ENCODE measurements at places on chromosomes 5 and 9.

- DNase-seq = no peak
These were observed 57.0 kb downstream of the PDE8B start for GRCh38 chr5:77267496-77267895.

GRCh38 chr5:39680213-39680612 lies 255.4 kb upstream of the DAB2 start:
- DNase-seq = no peak

- no peak for DNase-seq
These were observed 54.7 kb upstream of the UBAC1 start for GRCh38 chr9:136015656-136016571.

GRCh38 chr5:18323891-18324290 lies 689.6 kb downstream of the TAF11L14 start:
- no peak for DNase-seq

GRCh38 chr5:131709043-131709442 lies 74.0 kb upstream of the RAPGEF6 start:
- no peak for DNase-seq

GRCh38 chr9:97534961-97535594 lies 33.6 kb downstream of the TMOD1 start:
- no peak for DNase-seq

DNA sequence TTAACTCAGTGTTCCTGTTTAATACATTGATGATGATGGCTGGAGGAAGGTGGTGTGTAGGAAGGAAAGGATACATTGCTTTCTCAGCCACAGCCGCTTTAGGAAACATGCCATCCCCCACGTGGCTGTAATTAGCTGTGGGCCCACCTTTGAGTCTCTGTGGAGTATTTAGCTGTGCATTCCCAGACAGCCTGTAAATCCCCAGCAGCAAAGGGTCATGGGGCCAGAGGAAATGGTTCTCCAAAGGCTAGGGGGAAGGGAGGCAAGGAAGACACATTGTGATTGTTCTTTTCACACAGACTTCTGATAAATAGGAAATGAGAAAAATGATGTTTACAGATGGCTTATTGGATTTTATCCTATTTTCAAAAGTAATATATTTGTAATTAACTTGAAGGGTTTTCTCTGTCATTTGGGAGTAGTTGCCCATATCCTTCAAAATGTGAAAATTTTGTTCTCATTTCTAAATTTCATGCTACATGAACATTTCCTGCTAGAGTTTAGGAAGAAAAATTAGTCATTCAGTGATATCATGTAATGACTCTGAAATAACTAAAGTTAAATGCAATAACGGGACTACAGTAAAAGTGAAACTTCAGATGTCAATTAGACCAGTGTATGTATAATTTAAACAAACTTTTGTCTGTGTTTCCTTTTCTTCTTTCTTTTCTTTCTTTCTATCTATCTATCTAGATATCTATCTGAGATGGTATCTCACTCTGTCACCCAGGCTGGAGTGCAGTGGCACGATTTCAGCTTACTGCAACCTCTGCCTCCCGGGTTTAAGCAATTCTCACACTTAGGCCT lies 24.3 kb upstream of the F2R start:
- no peak for DNase-seq

DNA sequence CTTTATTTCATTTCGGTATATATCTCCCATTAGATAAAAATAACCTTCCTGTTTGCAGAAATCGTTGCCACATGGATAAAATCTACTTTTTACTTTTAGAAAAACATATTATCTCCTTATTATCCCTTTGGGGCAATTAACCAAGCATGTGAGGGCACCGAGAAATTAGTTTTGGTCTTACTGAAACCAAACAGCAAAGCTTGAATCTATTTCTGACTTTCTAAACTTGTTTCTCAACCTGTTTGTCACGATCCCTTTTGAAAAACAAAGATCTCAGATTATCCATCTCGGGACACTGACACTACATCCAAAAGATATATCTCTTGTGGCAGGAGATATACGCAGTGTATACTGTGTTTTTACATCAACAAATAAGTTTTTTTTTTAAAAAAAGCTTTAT lies 2.3 kb downstream of the TUT7 start:
- DNase-seq = no peak

DNA sequence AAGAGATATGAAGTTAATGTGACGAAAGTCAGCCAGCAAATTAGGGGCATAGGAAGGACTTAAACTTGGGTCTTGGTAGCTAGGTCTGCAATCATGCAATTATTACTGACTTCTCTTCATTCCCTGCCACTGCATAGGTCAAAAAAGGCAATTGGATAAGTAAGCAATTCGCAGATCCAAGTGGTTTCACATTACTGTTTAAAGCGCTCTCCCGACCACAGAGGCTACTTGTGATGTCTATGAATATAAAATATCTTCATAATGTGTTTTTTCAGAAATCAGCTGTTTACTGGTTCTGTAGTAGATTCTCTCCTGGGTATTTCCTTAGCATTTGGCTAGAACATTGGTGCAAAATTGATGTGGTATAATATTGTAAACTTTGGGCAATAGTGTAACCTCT lies 174.7 kb upstream of the PTGER4 start:
- DNase-seq = no peak

- peak; percentile 54 for DNase-seq
These were observed 36.4 kb downstream of the GLT6D1 start for GRCh38 chr9:135602789-135603481.

DNA sequence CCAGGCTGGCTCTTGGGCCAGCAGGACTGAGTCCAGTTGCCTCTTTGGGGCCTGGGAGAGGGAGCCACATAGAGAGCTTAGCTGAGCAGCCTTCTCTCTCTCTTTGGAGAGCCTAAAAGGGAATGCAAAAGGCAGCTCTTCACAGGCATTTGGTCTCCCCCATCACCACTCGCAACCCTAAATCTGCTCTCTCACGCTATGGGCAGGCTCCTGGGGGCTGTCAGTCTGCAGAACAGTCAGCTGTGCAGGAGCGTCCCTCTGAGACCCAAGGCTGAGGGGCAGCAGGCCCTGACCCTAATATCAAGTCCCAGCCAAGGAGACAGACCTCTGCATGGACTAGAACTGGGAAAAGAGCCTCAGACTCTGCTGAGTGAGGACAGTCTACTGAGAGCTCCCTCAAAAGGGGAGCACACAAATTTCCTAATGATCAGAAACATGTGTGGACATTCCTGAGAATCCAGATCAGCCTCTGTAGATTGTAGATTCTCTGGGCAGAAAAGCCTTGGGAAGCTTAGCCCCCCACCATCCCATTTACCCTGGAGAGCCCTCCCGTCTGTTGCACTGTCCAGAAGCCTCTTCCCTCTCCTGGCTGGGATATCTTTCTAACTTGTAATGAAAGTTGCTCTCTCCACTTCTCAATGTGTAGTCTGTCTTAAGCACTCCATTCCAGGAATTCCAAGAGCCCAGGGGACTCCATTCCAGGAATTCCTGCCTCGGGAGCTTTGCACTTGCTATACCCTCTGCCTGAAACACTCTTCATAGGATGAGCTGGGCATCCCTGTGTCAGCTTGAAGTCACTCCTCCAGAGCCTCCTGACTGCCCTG lies 79.4 kb downstream of the FAM114A2 start:
- no peak for DNase-seq

- DNase-seq = no peak
These were observed 151.6 kb downstream of the DENND1A start for GRCh38 chr9:123778232-123778902.

- DNase-seq = no peak
These were observed 1145.0 kb downstream of the MAT2B start for GRCh38 chr5:164650427-164650826.

- no peak for DNase-seq
These were observed 66.9 kb downstream of the SYK start for GRCh38 chr9:90868555-90868954.

DNA sequence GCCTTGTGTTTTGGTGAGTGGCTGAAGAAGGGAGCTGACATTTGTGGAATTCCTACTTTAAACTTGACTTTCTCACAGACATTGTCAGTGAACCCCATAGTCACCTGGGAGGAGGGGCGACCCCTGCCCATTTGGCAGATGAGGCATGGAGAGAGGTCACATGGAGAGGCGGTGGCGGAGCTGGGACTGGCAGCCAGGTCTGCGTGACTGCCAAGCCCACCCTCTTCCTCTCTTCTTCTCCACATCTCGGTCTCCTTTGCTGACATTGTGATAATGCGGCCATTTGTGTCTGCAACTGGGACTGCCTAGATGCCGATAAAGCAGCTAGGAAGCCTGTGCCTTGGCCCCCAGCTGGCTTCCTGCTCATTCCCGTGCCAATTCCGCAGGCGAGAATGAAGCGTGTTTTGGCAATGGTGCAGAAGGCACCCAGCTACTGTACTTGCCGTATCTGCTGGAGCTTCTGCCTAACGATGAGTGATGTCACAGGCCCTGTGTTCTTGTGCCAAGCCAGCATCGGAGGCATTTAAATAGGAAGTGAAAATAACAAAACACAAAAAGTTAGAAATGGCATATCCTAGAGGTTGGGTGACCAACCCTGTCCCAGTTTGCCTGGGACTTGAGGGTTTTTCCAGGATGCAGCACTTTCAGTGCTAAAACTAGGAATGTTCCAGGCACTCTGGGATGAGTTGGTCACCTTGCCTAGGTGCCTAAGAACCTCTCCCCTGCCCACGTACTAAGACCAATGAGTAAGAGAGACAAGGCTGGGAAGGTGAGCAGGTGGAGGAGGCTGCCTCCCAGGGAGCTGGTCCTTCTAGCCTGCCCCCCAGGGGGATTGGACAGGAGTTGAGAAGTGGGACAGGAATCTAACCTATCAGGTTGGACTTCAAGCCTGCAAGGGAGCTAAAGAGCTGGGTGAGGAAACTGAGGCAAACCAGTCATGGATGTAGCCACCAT lies 23.6 kb downstream of the OLFML2A start:
- DNase-seq = no peak

GRCh38 chr9:134442085-134442474 lies 115.8 kb downstream of the RXRA start:
- DNase-seq = no peak

- peak; percentile 74 for DNase-seq
These were observed 125.2 kb downstream of the GPBP1 start for GRCh38 chr5:57298985-57299491.

All from stimulated activated CD4-positive, alpha-beta T cell treated with anti-CD3 and anti-CD28 coated beads, Interleukin-1b, Interleukin-23, amount 100 ng/mL, for 48 hours (primary cell).